ENCODE measurements at places on chromosomes 6 and 20. TPM values are rescaled to one million over a fixed set of nuclear protein-coding genes. Genes with fewer than 3 reads are reported as not detected.

GRCh38 chr20:15201602-15202001, 864.2 kb upstream of the FLRT3 start:
- H3K36me3 ChIP-seq, result no peaks in the 10 kb centered on the region
- H3K27ac ChIP-seq, result no peak overlapping the region
- H3K4me1 ChIP-seq, result no peaks in the 10 kb centered on the region

- H3K4me1 ChIP-seq, result no peaks in the 10 kb centered on the region
- H3K4me3 ChIP-seq, result no peak overlapping the region
- H3K27me3 ChIP-seq, result no peaks in the 10 kb centered on the region
Measured at GRCh38 chr6:80287112-80287511, 180.6 kb downstream of the BCKDHB start.

- no peaks in the 10 kb centered on the region for H3K36me3 ChIP-seq
- H3K4me3 ChIP-seq, result no peak overlapping the region
- no peak overlapping the region for H3K27ac ChIP-seq
- H3K4me1 ChIP-seq, result no peaks in the 10 kb centered on the region
- no peak for DNase-seq
Measured at GRCh38 chr6:56021943-56022342, 146.6 kb upstream of the BMP5 start.

GRCh38 chr6:121616406-121616805, 181.0 kb downstream of the GJA1 start:
- no peak for DNase-seq
- no peaks in the 10 kb centered on the region for H3K4me1 ChIP-seq
- H3K27ac ChIP-seq, result no peak overlapping the region
- no peaks in the 10 kb centered on the region for H3K36me3 ChIP-seq
- no peaks in the 10 kb centered on the region for H3K27me3 ChIP-seq
- H3K4me3 ChIP-seq, result no peak overlapping the region

The C20orf202 gene
- polyA plus RNA-seq, result not detected

The RSPO3 gene
- polyA plus RNA-seq, result 0.69 TPM

The GTSF1L gene
- polyA plus RNA-seq, result not detected

- no peak overlapping the region for H3K4me3 ChIP-seq
- no peak overlapping the region for H3K27ac ChIP-seq
- no peaks in the 10 kb centered on the region for H3K36me3 ChIP-seq
- no peaks in the 10 kb centered on the region for H3K27me3 ChIP-seq
Measured at GRCh38 chr6:169981969-169982368, 230.5 kb downstream of the ERMARD start.

The MICAL1 gene
- polyA plus RNA-seq, result 71.3 TPM
